ENCODE measurements at places on chromosomes 4 and X. TPM values are rescaled to one million over a fixed set of nuclear protein-coding genes. Genes with fewer than 3 reads are reported as not detected.

PPEF2 gene
- not detected for total RNA-seq

KIAA1210 gene
- total RNA-seq, result not detected

TAB3 gene
- total RNA-seq, result 8.6 TPM

CTAG1A gene
- total RNA-seq, result not detected

EFHC2 gene
- total RNA-seq, result 0.77 TPM

SCOC gene
- total RNA-seq, result 40.1 TPM

CT45A6 gene
- total RNA-seq, result not detected

CC2D2A gene
- total RNA-seq, result 26.5 TPM

GPAT3 gene
- total RNA-seq, result 2.1 TPM

SLC26A1 gene
- total RNA-seq, result 0.33 TPM

TMPRSS11B gene
- total RNA-seq, result not detected

ZNF711 gene
- 1.0 TPM for total RNA-seq

ANKRD37 gene
- total RNA-seq, result 3.3 TPM

CLTRN gene
- total RNA-seq, result 0.26 TPM

GABRA4 gene
- not detected for total RNA-seq

ZCCHC12 gene
- under 0.01 TPM for total RNA-seq
